ENCODE measurements at places on chromosomes 7 and 10.

DNA sequence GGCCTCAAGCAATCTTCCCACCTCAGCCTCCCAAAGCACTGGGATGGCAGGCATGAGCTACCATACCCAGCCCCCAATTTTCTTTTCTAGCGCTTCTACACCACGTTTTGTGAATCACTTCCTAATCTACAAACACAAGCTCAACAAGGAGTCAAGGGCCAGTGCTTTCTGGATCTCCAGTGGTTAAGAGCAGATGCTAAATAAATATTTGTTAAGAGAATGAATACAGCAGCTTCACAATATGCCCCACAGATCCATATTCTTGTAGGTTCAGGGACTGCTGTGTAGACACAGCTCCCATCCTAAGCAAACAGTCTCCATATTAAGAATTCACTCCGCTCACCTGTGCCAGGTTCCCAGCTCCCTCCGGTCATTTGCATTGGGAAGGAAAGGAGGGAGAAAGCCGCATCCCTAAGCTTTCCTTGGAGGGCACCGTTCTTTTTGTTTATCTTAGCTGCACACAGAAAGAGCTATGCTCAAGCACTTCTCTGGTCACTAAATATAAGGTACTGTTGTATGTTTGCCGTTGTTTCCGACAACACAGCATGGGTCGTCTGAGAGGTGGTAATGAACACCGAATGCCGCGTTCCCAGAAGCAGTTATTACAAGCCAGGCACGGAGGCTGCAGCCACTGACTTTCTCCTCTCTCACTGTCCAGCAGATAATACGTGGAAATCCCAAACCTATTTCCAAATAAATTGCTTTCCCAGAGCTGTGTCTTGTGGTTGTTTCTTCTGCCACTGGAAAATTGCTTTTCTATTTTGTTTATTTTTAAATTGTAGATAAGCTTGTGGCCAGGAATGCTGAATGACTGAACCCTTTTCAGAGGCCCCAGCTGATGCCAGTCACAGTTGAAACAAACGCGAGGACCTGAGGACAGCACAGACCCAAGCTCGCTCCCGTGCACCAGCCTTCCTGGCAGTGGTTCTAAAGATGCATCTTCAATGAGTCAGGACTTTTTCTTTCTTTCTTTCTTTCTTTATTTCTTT lies 217.1 kb downstream of the PRPF18 start:
- H3K4me1 ChIP-seq = no peaks in the 10 kb centered on the region
- no peak overlapping the region for H3K27ac ChIP-seq
- H3K4me3 ChIP-seq = no peak overlapping the region
- peaks cover 8% of the 10 kb centered on the region for H3K27me3 ChIP-seq

GRCh38 chr10:99654390-99655175 lies 4.7 kb upstream of the ENTPD7 start:
- no peak overlapping the region for H3K4me3 ChIP-seq
- no peak for DNase-seq
- no peak overlapping the region for H3K27ac ChIP-seq
- peaks cover 16% of the 10 kb centered on the region for H3K4me1 ChIP-seq
- no peaks in the 10 kb centered on the region for H3K27me3 ChIP-seq

GRCh38 chr10:122085423-122085911 lies 96.5 kb downstream of the TACC2 start:
- no peaks in the 10 kb centered on the region for H3K36me3 ChIP-seq
- DNase-seq = no peak
- no peak overlapping the region for H3K27ac ChIP-seq
- H3K4me1 ChIP-seq = no peaks in the 10 kb centered on the region
- peaks cover 49% of the 10 kb centered on the region for H3K27me3 ChIP-seq
- no peak overlapping the region for H3K4me3 ChIP-seq

GRCh38 chr7:151240942-151241754 lies 7.3 kb downstream of the SMARCD3 start:
- no peaks in the 10 kb centered on the region for H3K27me3 ChIP-seq
- peaks cover 44% of the 10 kb centered on the region for H3K4me1 ChIP-seq
- no peak overlapping the region for H3K27ac ChIP-seq
- peaks cover 22% of the 10 kb centered on the region for H3K36me3 ChIP-seq
- H3K4me3 ChIP-seq = no peak overlapping the region

DNA sequence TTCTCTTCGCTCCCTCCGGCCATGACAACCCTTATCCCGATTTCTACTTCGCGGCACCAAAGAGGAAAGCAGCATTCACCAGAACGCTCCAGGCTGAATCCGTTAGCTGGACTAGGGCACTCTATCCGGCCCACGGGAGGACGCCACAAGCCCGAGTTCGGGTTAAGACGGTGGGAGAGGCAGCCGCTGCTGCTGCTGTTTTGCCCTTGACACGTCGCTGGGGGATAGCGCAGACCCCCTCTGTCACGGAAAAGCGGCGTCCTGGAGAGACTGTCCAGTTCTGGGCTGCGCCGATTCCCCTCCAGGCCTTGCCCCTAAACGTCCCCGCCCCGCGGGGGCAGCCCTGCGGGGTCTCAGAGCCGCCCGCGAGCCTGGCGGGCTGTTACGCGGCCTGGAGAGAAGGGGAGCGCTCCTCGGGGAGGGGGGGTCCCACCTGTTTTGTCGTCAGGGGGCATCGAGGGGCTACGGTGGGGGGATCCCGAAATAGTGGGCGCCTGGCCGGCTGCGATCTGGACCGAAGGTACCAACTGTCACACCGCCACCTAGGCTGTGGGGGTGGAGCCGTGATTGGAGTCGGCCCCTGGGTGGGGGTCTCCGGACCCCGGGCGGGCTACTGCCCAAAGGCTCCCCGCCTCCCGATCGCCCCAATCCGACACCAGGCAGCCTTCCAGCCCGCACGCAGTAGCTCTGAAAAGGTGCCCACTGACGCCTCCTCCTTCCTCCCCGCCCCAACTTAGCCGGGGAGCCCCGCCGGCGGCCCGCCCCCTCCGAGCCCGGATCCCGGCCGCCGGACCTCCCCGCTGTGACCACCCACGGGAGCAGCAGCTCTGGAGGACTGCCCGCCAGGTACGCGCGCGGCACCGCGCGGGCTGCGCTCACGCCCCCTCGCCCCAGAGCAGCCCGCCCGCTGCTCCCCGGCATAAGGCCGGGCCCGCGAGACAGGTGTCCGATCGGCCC lies 772 bp downstream of the SGMS1 start:
- DNase-seq = peak; percentile 76
- peaks cover 27% of the 10 kb centered on the region for H3K4me1 ChIP-seq
- peak overlapping the region; percentile 82 for H3K27ac ChIP-seq
- peak overlapping the region; percentile 77 for H3K4me3 ChIP-seq

- no peak overlapping the region for H3K4me3 ChIP-seq
- peaks cover 16% of the 10 kb centered on the region for H3K27me3 ChIP-seq
- no peaks in the 10 kb centered on the region for H3K4me1 ChIP-seq
- DNase-seq = no peak
Measured at GRCh38 chr10:99524050-99524666, 8.6 kb upstream of the NKX2-3 start.

- peaks cover 57% of the 10 kb centered on the region for H3K27me3 ChIP-seq
- no peak overlapping the region for H3K4me3 ChIP-seq
- H3K4me1 ChIP-seq = no peaks in the 10 kb centered on the region
- DNase-seq = peak; percentile 4
- no peak overlapping the region for H3K27ac ChIP-seq
- H3K36me3 ChIP-seq = no peaks in the 10 kb centered on the region
Measured at GRCh38 chr7:150863946-150864345, 11.6 kb downstream of the AOC1 start.

- no peak overlapping the region for H3K27ac ChIP-seq
- DNase-seq = no peak
- H3K36me3 ChIP-seq = peaks cover 98% of the 10 kb centered on the region
- no peaks in the 10 kb centered on the region for H3K27me3 ChIP-seq
- H3K4me3 ChIP-seq = no peak overlapping the region
- no peaks in the 10 kb centered on the region for H3K4me1 ChIP-seq
Measured at GRCh38 chr7:121271916-121272315, 56.9 kb upstream of the WNT16 start.

- peaks cover 6% of the 10 kb centered on the region for H3K4me1 ChIP-seq
- H3K36me3 ChIP-seq = peaks cover 3% of the 10 kb centered on the region
- no peak overlapping the region for H3K4me3 ChIP-seq
- H3K27me3 ChIP-seq = no peaks in the 10 kb centered on the region
Measured at GRCh38 chr7:108484137-108484536, 27.9 kb upstream of the NRCAM start.

GRCh38 chr10:58210160-58210559 lies 57.5 kb downstream of the IPMK start:
- no peaks in the 10 kb centered on the region for H3K27me3 ChIP-seq
- no peak overlapping the region for H3K27ac ChIP-seq
- no peaks in the 10 kb centered on the region for H3K4me1 ChIP-seq
- H3K36me3 ChIP-seq = peaks cover 9% of the 10 kb centered on the region

- H3K36me3 ChIP-seq = no peaks in the 10 kb centered on the region
- no peaks in the 10 kb centered on the region for H3K4me1 ChIP-seq
- H3K27me3 ChIP-seq = peaks cover 11% of the 10 kb centered on the region
- no peak for DNase-seq
- H3K27ac ChIP-seq = no peak overlapping the region
- H3K4me3 ChIP-seq = no peak overlapping the region
Measured at GRCh38 chr7:135840591-135840990, 92.0 kb upstream of the FAM180A start.

DNA sequence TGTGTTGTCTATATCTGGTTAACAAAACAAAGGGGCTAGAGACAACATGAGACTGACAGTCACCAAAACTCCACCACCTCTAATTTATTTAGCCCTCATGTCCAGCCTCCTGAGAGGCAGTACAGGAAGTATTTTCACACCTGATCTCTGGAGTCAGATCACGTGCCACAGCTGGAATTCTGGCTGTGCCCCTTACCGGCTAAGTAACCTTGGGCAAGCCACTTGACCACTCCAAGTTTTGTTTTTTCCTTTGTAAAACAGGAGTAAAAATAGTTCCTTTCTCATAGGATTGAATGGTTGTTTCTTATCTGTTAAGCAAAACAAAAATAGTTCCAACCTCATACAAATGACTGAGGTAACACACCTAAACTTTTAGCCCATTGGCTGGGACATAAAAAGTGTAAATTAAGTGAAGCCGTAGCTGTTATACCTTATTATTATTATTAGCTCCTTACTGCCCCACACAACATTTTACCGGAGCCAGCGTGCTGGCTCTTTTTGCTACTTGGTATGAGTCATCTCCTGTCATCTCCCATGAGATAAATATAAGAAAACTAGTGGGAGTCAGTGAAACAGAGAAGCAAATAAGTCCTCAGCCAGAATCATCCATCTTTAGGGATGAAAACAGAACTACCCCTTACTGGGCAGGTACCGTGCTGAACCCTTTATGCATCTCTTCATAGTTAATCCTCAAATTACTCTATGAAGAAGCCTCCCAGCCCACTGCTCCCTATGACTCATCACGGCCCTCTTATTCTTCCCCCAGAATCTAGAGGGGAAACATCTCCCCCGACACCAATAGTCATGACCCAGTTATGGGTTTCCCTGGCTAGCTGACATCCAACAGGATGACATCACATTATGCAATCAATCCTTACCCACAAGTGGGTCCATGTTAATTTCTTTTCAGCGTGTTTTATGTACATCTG lies 44.9 kb downstream of the PPP1R3C start:
- peak overlapping the region; percentile 67 for H3K27ac ChIP-seq
- H3K27me3 ChIP-seq = no peaks in the 10 kb centered on the region
- peaks cover 23% of the 10 kb centered on the region for H3K4me1 ChIP-seq
- peak; percentile 50 for DNase-seq
- no peak overlapping the region for H3K4me3 ChIP-seq

DNA sequence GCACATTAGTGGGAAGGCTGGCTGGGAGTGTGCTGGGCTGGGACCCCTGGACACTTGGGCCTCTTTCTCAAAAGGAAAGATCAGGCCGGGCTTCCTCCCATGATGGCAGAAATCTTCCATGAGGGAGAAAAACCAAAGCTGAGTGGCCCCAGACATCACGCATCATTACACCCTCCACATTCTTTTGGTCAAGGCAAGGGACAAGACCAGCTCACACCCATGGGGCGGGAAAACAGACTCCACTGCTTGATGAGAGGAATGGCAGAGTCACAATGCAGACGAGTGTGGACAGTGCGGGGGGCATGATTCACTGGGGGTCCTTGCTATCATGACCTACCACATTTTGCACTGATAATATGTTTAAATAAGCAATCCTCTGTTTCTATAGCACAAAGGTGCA lies 73.3 kb downstream of the CREB3L2 start:
- no peak overlapping the region for H3K4me3 ChIP-seq
- no peaks in the 10 kb centered on the region for H3K27me3 ChIP-seq
- no peak overlapping the region for H3K27ac ChIP-seq
- H3K4me1 ChIP-seq = peaks cover 25% of the 10 kb centered on the region

- no peaks in the 10 kb centered on the region for H3K27me3 ChIP-seq
- no peak overlapping the region for H3K4me3 ChIP-seq
- DNase-seq = no peak
- no peak overlapping the region for H3K27ac ChIP-seq
- no peaks in the 10 kb centered on the region for H3K36me3 ChIP-seq
- H3K4me1 ChIP-seq = no peaks in the 10 kb centered on the region
Measured at GRCh38 chr10:95861386-95861785, 46.4 kb upstream of the CC2D2B start.

Data from K562 (cell line).